Activated CD4-positive, alpha-beta T cell treated with anti-CD3 and anti-CD28 coated beads, Interleukin-2, amount 50 U/mL, for 16 hours (primary cell): ENCODE measurements at places on chromosomes 5 and 9.

DNA sequence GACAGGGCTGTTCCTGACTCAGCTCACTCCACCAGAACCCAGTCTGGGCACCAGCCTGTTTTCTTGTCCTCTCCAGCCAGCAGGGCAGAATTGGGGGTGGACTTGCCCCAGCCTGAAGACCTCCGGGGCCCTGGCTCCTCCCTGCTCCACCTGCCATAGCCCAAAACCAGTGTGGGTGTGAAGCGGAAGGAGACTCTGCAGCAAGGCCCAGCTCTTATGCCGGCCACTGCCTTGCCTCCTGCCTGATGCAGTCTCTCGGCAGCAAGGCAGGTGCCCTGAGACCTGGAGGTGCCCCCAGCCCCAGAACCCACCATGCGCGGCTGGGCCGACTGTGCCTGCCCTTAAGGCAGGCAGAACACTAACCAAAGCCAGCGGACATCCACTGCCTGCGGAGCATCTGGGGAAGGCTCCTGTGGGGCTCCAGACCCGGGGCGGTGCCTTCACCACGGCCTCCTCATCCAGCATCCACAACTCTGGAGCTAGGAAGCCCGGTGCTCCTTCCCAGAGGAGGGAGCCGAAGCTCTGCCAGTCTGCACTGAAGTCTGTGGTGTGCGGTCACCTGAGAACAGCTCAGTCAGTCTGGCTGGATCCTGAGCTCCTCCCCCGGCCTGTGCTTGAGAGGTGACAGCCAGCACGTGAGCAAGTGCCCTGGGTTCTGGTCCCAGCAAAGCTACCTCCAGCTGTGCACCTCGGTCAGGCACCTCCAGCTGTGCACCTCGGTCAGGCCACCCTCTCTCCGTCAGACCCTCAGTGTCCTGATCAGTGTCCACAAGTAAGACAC, 116.7 kb downstream of the ADAMTS2 start:
- no peak for DNase-seq

DNA sequence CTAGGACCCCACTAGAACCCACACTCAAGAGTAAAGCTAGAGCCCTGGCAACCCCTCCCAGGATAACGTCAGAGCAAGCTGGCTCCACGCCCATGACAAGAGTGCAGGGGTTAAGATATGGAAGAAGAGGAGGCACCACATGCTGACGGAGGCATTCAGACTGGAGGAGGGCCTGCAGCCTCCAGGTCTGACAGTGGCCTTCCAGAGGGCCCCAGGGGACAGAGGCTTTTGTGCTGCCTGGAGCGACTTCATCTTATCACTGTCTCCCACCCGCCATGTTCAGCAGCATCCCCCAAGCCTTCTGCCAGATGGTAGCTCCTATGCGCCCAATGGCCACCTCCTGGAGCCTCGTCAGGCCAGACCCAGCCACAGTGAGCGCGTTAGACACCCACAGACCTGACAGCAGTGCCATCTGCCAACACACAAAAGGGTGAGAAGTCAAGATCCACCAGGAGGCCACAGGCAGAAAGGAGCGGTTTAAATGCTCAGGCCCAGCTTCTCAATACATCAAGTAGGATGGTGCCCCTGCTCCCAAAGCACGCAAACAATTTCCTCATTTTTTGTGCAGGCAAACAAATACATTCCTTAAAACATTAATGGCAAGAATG, 65.8 kb downstream of the C5orf15 start:
- DNase-seq = no peak

- DNase-seq = no peak
These were observed 85.6 kb upstream of the ALDH1B1 start for GRCh38 chr9:38306899-38307298.

DNA sequence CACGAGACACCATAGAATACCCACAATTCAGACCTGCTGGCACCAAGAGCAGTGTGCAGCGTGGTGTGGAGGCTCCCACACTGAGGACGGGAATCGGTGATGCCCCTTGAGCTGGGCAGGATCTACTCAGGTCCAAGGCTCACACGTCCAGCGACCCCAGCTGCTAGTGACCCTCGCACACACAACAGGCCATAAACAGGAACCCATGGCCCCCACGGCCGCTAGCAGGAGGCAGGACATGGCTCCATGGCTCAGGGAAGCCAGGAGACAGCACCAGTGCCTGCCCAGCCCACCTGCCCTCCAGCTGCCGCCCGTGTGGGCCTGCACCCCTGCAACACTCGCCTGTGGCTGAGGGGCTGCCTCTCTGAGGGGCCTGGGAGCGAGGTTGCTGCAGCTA, 43.4 kb upstream of the SLC9A3 start:
- DNase-seq = no peak

GRCh38 chr5:55983986-55984385, 10.8 kb downstream of the IL6ST start:
- no peak for DNase-seq

- DNase-seq = no peak
These were observed 85.6 kb upstream of the SLC44A1 start for GRCh38 chr9:105158898-105159297.

- DNase-seq = no peak
These were observed 296 bp downstream of the ZSWIM6 start for GRCh38 chr5:61332358-61332749.

DNA sequence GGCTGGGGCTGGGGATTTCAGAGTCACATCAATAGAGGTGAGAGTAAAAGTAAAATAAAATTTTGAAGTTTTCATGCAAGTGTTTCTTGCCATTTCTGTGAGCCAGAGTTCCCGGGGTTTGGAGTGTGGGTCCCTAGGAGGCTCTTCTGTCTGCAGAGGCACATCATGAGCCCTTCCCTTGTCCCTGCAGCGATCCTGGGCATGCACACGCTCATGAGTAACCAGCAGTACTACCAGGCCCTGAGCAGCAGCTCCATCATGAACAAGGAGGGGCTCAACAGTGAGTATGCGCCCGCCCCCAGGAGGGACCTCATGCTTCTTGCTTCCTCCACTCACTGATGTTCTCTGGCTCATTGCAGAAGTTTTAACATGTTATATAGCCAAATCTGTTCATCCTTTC, 61.1 kb downstream of the TMOD1 start:
- no peak for DNase-seq

GRCh38 chr9:109476642-109477257, 21.4 kb downstream of the PTPN3 start:
- DNase-seq = no peak

DNA sequence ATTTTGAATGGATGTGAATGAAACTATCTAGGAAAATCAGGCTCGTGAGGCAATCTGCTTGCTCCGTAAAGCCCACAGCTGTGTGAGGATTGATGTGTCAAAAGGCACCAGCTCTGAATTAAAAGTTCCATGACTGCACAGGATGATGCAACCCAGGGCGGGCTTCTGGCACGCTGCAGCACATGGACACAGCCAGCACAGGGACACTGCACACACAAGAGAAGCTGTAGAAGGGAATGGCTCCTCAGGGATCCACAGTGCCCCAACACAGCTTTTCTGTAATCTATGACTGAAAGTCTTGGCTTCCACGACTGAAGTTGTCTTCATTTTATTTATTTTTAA, 151.0 kb downstream of the GCNT1 start:
- no peak for DNase-seq

GRCh38 chr5:31113101-31113500, 80.4 kb upstream of the CDH6 start:
- DNase-seq = no peak
